ENCODE measurements at places on chromosomes 5 and 9. TPM values are rescaled to one million over a fixed set of nuclear protein-coding genes. Genes with fewer than 3 reads are reported as not detected.

FGD3 gene
- total RNA-seq: not detected

SLC1A3 gene
- 4.0 TPM for total RNA-seq

EDIL3 gene
- 60.1 TPM for total RNA-seq

KIF4B gene
- total RNA-seq: 0.08 TPM

ZDHHC11 gene
- total RNA-seq: 1.3 TPM

AMBP gene
- total RNA-seq: not detected

Data from epithelial cell of alveolus of lung (primary cell).